Stimulated activated CD8-positive, alpha-beta memory T cell treated with anti-CD3 and anti-CD28 coated beads, Interleukin-4, amount 100 ng/mL, for 4 hours (primary cell): ENCODE measurements at places on chromosomes 13 and 19.

GRCh38 chr13:101655435-101655834, 203.0 kb downstream of the ITGBL1 start:
- no peak for DNase-seq

GRCh38 chr19:55467236-55468053, 2.9 kb upstream of the C19orf85 start:
- DNase-seq: peak; percentile 40

DNA sequence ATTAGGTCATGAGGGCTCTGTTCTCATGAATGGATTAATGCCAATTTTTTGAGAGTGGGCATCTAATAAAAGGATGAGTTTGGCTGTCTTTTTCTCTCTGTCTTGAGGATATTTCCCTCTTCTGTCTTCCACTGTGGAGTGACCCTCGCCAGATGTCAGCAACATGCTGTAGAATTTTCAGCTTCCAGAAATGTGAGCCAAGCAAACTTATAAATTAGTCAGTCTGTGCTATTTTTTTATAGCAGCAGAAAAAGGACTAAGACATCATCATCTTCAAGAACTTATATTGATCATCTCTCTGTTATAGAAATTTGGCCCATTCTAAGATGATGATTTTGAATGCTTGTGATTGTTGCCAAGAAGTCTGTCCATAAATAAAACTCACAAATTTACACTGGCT, 431.4 kb downstream of the FGF9 start:
- DNase-seq: no peak

GRCh38 chr19:343941-344624, 513 bp downstream of the MIER2 start:
- no peak for DNase-seq

DNA sequence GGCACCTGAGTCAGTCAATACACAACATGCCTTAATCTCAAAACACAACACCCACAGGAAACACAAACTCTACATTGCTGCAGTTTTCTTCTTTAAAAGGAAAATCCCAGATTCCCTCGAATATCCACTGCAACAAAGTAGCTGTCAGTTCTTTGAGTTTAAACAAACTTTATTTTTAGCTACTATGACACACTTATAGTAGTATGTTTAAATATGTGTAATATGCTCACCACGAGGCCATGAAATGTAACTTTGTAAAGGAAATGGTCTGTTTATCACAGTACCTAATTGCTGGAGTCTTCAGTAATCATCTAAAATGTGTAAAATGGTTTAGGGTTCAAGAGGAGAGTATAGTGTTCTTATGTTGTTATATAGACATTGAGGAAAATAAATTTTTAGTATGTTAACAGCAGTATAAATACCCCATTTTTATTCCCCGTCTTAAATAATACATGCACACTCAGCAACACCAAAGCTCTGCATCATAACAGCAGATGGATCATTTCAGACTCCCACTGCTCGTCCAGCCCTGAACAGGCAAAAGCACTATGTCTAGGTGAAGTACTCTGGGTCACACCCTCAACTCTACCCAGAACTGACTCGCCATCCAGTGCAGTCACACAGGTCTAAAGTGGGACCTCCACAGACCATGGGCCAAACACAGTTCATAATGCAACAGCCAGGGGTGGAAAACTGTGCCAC, 20.6 kb downstream of the TUBGCP3 start:
- no peak for DNase-seq

DNA sequence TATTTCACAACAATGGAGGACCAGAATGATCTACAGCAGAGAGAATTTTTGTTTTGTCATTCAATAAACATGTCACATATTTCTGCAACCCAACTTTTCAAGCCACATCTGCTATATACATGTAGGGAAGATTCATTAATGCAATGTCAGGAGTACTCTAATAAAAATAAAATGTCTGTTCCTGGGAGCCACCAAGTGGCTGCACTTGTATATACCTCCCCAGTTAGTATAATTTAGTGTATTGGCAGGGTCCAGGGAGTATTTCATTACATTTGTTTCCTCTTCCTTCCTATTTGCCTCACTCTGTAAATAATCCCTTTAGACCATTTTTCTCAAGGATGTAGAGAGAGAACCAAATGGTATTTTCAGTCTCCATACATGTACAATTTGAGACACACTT, 1169.0 kb downstream of the DIAPH3 start:
- DNase-seq: no peak

DNA sequence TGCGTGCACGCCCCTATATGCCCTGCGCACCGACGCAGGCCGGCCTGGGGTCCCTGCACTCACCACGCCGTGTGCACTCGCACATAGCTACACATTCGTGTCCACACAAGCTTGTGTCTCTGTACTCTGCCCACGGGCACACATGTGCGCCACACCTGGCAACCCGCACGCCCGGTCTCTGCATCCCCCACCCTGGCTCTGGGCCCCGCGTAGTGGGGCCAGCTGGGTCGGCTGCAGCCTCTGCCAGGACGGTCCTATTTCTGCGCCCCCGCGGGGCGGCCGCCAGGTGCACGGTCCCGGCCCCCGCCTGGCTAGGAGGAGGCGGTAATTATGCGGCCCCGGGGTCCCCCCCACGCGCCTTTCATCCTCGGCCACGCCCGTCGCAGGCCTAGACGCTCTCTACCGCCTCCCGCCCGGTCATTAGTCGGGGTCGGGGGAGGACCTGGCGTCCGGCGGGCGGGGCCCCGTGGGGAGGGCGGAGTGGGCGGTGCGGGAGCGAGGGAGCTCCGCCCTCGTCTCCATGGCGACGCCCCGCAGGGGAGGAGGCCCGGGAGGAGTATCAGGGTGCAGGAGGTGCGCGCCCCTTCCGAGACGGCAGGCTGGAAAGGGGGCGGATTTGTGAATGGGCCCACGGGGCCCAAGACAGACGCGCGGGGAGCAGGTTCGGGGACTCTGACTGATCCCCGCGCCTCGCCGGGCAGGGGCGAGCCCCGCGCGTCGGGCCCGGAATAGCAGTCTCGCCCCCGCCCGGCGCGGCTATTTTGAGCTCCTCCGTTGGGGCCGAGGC, 2.8 kb upstream of the CIRBP start:
- DNase-seq: peak; percentile 72

GRCh38 chr13:105778196-105778595, 757.3 kb downstream of the EFNB2 start:
- no peak for DNase-seq

DNA sequence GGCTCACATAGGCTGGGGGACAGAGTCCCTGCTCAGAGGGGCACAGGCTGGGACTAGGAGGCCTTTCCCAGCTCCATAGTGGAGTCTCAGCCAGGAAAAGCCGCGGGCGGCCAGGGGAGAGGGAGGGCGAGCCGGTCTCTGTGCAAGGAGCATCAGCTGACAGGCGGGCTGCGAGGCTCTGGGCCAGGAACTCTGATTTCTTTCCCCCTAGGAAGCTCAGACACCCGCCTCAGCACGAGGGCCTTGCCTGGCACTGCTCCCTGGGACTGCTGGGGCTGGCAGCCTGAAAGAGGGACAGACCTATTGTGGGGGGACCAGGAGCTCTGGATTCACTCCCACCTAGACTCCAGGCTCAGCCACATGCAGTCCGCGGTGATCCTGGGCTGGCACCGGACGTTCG, 2.2 kb upstream of the PLK5 start:
- DNase-seq: no peak

- no peak for DNase-seq
Measured at GRCh38 chr13:109141706-109142105, 512.3 kb downstream of the MYO16 start.
